ENCODE measurements at places on chromosomes 6 and 20.

DNA sequence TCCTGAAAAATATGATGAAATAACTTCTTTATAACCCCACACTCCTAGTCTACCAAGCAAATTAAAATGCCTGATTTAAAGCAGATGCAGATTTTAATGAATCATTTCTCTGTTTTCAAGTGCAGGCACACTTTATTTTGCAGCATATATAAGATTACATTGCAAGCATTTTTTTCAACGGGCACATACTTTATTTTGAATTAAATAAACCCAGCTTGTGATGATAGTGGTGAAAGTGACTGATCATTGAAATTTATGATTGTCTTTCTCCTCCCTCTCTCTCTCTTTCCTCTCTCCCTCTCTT lies 12.2 kb upstream of the MOXD1 start:
- no peak for DNase-seq

DNA sequence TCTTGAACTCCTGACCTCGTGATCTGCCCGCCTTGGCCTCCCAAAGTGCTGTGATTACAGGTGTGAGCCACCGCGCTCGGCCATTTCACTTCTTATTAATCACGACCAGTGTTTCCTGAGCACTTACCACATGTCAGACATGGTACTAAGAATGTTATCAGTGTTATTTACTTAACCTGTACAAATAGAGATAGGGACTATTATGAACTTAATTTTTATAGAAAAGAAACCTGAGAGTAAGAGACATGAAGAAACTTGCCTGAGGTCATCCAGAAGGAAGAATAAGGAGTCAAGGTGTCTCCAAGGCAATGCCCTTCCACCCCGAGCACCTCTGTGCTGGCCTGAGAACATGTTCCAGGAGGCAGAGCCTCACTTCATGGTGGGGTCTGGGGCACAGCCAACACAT lies 29.3 kb upstream of the EZR start:
- no peak for DNase-seq

DNA sequence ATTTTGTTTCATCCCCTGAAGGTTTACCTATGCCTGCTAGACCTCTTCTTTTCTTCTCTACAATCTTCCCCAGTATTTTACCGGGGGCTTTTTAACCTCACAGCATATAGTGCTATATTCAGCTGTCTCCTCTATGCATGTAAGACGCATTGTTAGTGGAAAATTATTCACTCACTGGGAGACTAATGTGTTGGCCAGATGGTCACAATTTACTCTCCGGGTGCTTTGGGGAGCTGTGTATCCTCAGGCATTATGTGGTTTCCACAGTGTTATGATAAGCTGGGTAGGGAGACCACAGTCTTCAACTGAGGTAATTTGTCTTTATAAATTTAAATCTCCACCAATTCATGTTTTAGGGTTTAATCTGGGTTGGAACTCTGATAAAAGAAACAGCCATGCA lies 553.8 kb upstream of the PTCHD4 start:
- no peak for DNase-seq

DNA sequence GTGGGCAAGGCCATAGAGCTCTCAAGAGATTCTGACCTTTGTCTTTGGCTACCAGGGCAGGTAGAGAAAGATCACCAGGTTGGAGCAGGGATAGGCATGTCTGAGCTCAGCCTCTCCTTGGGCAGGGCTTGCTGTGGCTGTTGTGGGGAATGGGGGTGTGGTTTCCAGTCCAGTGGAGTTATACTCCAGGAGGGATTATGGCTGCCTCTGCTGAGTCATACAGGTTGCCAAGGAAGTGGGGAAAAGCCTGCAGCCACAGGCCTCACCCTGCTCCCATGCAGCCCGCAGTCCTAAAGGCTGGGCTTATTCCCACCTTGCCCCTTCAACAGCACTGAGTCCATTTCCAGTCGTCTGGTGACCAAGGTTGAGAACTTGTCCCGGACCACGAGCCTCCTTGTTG lies 21.9 kb downstream of the MEP1A start:
- no peak for DNase-seq

GRCh38 chr20:25364180-25364788 lies 26.4 kb downstream of the ABHD12 start:
- DNase-seq: no peak

DNA sequence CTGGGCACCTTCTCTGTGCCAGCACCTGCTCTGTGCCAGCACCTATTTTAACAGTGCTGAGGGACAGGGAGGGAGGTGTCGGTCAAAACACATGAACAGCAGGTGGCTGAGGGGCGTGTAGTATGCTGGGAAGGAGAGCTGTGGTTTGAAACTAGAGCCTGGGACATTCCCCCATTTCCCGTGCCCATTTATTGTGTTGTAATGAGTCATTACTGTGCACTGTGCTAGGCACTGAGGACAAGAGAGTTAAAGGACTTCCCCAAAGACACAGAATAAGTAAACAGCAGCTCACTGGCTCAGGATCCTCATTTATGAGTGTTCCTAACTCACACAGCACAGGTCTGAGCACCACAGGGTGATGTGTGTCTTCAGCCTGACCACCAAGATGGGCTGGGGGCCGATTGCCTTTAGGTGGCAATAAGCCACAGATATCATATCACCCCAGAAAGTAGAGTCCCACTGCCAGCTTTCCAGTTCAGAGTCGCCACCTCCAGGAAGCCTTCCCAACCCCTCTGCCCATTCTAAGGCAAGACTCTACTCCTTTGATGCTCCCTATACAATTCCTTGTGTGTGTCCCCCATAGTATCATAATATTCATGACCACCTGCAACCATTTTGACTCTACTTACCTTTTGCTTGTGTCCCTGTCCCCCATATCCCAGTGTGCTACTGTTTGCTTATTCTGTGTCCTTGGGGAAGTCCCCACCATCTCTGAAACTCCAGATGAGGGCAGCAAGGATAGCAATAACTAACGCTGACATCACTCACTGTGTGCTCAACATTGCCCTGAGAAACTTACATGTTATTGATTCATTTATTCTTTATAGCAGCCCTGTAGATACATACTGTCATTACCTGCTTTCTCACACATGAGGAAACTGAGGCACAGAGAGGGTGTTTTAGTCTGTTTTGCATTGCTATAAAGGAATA lies 87.3 kb downstream of the TOX2 start:
- DNase-seq: no peak

DNA sequence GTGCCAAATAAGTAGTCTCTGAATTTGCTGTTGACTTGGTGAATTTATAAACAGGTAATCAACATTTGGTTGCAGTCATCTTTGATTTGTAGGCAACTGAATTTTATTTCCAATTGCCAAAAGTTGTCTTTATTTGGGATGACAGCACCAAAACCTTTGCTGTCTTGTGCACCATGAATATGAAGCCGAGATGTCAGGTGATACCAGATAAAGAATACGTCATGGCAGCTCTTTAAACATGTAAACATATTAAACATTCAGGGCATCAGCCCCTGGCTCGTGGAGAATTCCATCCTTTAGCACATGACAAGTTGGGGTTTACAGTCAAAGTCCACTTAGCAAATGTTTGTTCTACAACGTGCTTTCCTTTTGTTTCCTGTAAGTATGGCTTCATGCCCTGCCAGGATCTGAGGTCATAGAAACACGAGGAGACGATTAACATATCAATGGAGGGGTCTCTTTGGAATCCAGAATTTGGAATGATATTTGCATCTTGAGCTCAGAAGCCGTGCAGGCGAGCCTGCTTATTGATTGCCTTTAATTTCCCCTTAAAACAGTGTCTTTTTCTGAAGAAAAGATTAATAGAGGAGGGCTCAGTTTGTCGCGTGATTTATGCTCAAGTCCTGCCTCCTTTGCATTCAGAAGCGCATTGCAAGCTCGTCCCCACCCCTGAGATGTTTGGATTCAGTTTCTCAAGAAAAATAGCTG lies 170.2 kb upstream of the ZNF217 start:
- peak; percentile 96 for DNase-seq

- DNase-seq: no peak
Observed at GRCh38 chr6:138824482-138825144, 28.7 kb downstream of the ECT2L start.

- no peak for DNase-seq
Observed at GRCh38 chr6:84269947-84270733, 42.7 kb upstream of the CEP162 start.
